Endothelial cell (in vitro differentiated cells): ENCODE measurements at places on chromosomes 1 and 21. TPM values are rescaled to one million over a fixed set of nuclear protein-coding genes. Genes with fewer than 3 reads are reported as not detected.

RAB42 gene
- total RNA-seq: not detected

DNA sequence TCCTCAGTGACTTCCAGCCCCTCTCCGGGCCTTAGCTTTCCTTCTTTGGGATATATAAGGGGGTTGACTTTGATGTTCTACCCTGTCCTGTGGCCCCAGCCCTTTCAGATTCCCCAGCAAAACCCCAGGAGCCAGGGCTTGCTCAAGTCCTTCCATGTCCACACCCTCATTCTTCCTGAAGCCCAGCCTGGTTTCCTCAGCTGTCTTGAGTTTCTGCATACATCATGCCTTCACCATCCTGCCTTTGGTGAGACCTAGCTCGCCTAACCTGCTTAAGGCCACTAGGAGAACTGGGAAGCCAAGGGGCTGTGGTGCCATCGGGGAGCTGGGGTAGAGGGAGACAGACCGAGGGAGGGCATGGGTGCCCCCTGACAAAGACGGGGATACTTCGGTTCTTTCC is 17.2 kb upstream of the PEF1 start:
- DNase-seq: no peak

RIMKLA gene
- total RNA-seq: 0.10 TPM

DNA sequence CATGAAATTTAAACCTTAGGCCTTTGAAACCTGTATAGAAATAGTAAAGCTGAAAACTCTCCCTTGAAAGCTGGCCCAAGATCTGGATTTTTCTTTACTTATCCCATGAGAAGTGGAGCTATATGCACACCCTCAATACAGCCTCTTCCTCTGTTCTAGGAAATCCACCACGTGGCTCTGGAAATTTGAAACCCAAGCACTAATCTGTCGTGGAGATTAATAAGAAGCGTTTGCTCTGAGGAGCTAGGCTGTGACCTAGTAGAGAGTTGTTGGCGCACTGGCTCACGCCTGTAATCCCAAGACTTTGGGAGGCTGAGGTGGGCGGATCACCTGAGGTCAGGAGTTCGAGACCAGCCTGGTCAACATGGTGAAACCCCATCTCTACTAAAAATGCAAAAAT is 291.3 kb upstream of the PLXNA2 start:
- DNase-seq: no peak

- DNase-seq: no peak
Observed at GRCh38 chr1:85611856-85612255, 31.3 kb downstream of the CCN1 start.

C1orf105 gene
- total RNA-seq: 0.85 TPM

DNA sequence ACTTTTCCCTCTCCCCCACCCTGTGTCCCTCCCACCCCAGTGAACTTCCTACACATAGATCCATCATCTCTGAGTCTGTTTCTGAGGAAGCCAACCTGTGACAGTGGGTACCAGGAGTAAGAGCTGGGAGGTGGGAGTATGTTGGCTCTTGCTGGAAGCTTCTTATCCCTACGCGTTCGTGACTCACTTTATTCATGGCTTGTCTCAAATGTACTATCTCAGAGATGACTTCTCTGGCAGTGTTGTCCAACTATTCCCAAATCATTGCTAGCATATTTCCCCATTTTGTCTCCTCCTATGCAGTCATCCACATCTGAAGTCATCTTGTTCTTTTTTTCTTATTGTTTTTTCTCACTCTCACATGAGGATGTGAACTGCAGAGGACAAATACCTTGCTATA is 88.0 kb downstream of the HIVEP3 start:
- DNase-seq: no peak

GRCh38 chr1:243890576-243890975 is 40.5 kb upstream of the AKT3 start:
- DNase-seq: no peak

APOBEC4 gene
- total RNA-seq: not detected

DNA sequence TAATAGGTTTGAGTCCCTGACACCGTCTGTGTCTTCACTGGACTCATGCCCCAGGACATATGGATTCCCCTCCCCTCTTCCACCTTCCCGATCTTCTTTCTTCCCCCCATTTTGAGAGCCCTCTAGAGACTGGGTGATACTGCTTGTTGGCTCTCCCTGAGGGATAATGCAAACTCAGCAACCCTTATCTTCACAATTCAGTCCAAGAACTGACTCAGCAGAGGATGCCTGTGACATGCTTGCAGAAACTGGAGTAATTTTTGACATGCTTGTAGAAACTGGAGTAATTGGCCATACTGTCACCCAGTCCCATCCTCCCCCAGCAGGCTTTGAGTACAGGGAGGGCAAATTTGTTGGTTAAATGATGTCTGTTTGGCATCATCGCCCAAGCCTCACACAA is 127.6 kb upstream of the CTTNBP2NL start:
- DNase-seq: no peak

DNA sequence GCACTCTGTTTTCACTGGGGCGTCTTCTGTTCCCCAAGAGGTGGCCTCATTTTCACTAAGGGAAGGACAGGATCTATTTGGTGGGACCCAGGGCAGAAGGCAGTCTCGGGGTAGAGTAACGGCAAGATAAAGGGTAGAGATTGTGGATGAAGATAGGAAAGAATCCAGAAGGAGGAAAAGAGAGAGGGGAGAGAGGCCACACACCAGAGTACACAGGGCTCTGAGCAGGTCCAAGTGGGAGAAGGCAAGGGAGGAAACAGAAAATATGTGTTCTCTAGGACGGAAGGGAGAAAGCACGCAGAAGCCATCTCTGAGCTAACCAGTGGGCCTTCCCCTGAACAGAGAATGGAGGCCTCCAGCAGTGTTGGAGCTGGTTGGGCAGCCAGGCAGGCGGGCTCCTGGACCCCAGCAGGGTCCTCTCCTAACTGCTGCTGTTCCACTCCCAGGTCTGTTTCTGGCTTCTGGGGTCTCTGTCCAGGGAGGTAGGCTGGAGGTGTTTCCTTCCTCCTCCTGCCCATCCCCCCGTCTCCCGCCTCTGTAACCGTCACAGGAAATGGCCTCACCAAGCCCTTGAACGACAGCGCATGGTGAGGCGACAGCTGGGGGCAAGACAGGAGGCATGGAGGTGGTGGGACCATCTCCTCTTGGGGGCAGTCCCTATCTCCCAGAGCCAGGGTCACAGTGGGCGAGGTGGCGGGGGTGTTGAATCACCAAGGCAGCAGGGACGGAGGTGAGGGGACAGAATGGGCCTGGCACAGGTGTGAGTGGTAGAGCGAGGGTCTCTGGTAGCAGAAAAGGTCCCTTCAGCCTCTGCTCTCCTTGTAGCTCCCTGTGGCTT is 649 bp downstream of the PTPN7 start:
- no peak for DNase-seq

DNA sequence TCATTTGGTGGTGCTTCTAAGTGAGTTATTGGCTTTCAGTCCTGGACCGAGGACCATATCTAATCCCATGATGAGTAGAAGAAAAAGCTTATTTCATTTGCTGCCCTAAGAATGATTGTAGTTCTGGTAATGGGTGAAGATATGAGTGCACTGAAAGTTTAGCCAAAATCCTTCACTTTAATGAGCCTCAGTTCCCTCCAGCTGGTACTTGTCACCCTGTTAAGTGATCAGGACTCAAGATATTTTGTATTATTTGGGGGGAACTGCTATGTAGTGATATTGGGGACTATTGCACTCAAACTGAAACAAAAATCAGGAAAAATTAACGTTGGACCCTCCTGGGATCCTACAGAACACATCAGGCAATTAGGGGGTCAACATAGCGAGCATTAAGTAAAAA is 165.9 kb downstream of the PRDM2 start:
- DNase-seq: no peak

- DNase-seq: no peak
Observed at GRCh38 chr1:59714966-59715365, 99.8 kb upstream of the HOOK1 start.

DNA sequence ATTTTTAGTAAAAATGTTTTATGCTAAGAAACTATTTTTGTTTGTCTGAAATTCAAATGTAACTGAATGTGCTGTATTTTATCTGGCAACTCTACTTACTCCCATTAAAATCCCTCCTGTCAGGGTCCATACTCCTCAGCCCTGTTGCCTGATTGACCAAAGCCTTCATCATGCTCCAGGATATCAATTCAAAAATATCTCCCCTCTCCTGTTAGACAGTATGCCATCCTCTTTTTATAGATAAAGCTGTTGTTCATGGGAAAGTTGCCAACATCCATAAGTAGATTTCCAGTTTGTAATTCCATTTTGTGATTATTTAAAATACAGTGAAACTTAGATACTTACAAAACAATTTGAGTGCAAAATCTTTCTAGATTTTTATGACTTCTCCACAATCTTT is 65.7 kb downstream of the DTL start:
- no peak for DNase-seq

DNA sequence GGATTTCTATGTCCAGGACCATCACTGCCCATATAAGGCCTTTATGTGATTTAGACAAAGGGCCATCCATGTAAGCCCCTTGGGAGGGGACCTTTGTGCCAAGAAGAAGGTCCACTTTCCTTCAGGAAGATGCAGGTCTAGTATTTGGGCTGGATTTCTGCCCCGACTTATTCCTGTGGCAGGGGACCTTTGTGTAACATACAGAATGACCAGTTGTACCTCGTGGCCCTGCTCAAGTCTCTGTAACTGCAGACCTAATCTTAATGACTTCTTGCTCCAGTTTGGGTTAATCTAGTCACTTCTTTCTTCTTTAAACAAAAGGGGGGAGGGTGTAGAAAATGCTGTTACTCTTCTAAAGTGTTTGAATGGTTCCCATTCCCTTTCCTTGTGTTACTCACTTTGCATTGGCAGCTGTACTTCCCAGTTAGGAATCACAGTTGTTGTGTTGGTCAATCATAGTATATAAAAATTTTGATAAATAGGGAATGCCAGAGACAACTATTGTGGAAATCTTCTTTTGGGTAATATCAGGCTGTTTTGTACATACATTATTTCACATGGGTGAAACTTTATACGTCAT is 54.2 kb downstream of the MIGA1 start:
- DNase-seq: no peak

DNA sequence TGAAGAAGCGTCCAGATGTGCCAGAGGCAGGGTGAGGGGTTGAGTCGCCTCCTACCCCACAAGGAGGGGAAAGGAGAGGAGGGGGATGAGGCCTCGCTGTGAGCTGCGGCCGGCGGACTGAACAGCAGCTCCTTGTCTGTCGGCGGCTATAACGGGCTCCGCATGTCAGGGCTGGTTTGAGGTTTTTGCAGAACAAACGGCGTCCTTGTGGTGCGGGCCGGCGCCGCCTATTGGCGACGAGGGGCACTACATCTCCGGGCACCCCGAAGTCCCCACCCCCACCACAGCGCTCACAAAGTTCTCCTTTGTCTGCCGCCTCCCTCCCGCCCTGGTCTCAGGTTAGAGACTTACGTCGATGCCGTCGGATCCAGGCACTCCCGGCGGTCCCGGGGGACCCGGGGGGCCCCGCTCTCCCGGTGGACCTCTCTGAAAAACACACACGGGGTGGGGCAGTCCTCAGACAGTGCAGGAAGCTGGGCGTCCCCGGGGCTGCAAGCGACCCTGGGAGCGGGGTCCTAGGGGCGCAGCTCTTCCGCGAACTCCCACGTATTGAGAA is 1.8 kb downstream of the COL9A2 start:
- DNase-seq: peak; percentile 86

LRRC7 gene
- not detected for total RNA-seq

- DNase-seq: no peak
Observed at GRCh38 chr1:196531737-196532524, 76.3 kb downstream of the KCNT2 start.

- DNase-seq: no peak
Observed at GRCh38 chr1:71203241-71203640, 122.4 kb upstream of the ZRANB2 start.

DNA sequence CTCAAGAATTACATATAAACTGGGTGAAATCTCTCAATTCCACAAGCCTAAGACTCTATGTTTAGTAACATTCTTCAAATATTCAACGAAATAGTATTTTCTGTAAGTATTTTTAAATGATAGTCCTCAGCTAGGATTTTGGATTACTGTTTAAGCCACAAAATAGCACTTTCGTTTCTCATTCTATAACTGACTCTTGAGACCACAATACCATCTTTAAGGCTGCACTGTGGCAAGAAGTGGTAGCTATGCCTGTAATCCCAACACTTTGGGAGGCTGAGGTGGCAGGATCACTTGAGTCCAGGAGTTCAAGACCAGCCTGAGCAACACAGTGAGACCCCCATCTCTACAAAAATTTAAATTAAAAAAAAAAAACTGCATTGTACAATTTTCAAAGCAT is 126.7 kb downstream of the CDC42BPA start:
- DNase-seq: no peak

METTL18 gene
- total RNA-seq: 7.0 TPM

GRCh38 chr1:8510041-8510823 is 192.3 kb downstream of the SLC45A1 start:
- DNase-seq: no peak

CFAP298 gene
- 60.3 TPM for total RNA-seq

DNA sequence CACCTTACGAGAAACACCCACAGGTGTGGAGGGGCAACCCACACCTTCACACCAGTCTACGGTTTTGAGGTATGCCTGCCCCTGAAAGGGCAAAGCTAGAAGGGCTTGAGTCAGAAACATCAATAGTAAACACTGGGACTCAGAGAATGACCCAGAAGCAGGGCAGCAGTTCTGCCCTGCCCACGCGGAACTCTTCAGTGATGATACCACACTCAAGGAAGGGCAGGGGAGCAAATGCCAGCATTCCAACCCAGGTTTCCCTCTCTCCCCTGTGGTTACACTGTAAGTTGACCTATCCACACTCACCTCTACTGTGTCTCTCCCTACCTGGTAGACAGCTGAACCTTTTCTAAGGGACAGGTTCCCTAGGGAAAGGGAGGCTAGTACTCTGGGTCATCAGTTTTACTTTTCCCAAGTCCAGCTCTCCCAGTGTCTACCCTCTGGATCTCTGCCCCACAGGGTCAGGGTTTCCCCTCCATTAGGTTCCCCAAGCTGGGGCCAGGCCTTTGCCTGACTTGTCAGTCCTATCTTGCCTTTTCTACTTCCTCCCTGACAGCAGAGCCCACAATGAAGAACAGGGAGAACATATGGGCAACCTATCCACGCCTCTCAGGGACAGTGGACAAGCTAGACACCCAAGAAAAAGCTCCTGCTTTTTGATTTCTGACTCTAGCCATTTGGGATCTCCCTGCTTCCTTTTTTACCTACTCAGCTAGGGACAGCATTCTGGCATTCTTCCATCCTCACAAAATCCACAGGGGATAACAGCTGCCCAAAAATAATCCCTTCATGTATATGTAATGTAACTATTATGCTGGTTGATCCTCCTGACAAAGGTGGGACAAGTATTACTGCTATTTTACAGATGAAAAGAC is 3.0 kb downstream of the F11R start:
- DNase-seq: no peak

DNA sequence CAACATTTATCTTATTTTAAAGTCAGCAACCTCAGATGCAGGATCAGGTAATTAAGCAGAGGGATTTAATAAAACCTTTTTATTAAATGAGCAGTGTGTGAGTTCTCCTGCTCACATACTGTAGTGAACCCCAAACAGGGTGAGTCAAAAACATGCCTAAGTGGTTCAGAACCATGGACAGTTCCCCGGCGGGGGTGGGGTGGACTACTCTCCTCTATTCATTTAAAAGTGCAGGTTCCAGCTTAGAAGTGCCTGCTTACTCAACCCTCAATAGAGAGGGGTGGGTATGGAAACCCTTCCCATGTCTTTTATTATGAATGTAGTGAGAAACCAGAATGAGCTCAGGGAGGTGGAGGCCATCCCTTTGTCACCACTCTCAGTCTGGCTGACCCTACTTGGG is 397.9 kb downstream of the HHAT start:
- DNase-seq: peak; percentile 56
